T follicular helper cell (primary cell): ENCODE measurements at places on chromosomes 2 and 18.

- no peak for DNase-seq
These were observed 116.0 kb downstream of the MAP3K20 start for GRCh38 chr2:173191601-173192000.

DNA sequence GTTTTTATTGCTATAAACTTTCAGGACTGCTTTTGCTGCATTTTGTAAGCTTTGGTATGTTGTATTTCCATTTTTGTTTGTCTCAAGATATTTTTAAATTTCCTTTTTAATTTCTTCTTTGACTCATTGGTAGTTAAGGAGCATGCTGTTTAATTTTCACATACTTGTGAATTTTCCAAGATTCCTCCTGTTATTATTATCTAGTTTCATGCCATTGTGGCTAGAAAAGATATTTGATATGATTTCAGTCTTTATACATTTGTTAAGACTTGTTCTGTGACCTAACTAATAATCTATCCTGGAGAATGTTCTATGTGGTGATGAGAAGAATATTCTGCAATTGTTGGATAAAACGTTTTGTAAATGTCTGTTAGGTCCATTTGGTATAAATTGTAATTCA lies 62.1 kb downstream of the NUP35 start:
- DNase-seq = no peak

- no peak for DNase-seq
These were observed 874 bp downstream of the NDUFAF7 start for GRCh38 chr2:37232131-37232933.

GRCh38 chr2:46509804-46510203 lies 30.4 kb downstream of the TMEM247 start:
- no peak for DNase-seq

- no peak for DNase-seq
These were observed 501.0 kb upstream of the SETBP1 start for GRCh38 chr18:44179693-44180092.

DNA sequence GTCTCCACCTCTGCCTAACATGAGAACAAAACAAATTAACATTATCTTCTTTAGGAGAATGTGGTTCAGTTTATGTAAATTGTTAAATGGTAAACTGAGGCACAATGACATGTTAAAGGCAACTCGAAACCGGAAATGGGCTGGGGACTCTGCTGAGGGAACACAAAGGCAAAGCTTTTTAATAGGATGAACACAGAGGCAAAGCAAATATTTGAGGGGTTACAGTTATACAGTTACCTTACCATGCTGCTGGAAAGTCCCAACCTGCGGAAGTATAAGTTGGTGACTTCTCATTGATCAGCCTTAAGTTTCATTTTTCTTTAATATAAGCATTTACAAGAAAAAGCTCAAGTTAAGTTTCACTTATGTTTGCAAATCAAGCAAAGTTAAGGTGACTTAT lies 195.0 kb downstream of the DLGAP1 start:
- no peak for DNase-seq

DNA sequence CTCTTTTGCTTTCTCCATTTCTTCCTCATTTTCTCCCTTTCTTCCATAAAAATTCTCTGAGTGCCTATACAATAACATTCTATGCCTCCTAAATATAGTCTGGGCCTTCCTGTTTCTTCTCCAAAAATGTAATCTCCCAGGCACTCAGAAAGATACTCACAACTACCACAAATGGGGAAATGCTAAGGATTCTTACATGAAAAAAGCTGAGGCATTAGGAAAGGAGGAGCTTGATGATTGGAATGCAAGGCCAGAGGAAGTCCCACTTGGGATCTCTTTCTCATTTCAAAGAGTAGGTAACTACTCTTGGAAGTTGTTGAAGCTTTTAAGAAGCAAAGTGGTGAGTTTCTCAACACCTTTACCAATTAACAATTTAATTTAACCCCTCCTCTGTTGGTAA lies 3.4 kb downstream of the VSNL1 start:
- no peak for DNase-seq

DNA sequence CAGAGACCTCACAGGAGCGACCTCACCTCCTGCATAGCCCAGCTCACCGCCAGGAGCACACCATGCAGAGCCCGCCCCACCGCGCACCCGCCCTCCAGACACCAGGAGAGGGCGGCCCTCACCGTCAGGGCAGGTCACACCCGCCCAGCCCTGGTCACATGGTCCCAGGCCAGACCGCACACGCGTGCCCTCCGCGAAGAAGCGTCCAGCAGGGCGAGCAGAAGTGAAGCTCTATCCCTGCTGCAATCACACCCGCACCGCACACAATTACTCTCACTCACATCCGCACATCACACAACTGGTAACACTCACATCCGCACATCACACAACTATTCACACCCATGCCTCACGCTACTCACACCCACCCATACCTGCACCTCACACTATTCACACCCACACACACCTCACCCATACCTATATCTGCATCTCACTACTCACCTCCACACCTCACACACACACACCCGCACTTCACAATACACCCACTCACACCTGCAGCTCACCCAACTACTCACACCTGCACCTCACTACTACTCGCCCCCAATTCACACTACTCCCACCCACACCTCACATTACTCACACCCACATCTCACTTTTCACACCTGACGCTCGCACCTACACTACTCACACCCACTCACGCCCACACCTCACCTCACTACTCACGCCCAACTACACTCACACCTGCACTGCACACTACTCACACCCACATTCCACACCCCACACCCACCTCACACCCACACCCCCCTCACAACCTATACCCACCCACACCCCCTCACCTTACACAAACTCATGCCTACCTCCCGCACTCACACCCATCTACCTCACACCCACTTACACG lies 242.0 kb downstream of the HDAC4 start:
- no peak for DNase-seq
